ENCODE measurements at places on chromosomes 16 and 17.

GRCh38 chr16:2328428-2328827 lies 12.1 kb downstream of the ABCA3 start:
- DNase-seq = no peak

- DNase-seq = no peak
Measured at GRCh38 chr16:67087803-67088202, 21.9 kb upstream of the PHAF1 start.

DNA sequence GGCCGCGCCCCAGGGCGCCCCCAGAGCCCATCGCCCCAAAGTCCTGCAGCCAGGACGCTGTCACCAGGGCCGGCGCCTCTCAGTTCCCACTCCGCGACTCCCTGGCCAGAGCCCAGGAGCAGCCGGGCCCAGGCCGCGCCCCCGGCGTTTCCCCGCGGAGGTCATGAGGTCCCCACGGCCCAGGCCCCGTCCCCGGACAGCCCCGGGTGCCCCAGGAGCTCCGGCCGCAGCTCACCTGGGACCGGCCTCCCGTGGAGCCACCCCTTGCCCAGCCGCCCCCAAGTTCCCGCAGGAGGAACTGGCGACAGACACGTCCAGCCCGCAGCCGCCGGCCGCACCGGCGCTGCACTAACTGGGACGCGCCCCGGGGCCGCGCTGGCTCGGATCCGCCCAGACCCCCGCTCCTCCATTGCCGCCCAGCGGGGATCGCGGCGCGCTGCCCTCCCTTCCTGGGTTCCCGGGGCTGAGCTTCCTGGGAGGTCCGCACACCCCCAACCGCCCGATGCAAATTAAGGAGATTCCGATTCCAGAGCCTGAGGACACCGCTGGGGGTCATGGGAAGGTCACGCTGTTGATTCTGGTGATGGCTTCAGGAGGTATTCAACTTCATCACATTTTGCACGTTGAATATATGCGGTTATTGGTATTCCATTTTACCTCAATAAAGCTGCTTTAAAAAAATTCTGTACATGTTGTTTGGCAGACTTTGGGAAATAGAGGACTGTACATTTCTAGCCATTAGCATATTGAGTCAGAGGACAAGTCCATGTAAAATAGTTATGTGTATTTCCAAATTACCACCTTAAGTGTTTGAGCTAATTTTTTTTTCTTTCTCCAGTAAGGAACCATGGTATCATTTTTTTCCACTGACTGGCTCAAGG lies 9.9 kb downstream of the AHSP start:
- no peak for DNase-seq

DNA sequence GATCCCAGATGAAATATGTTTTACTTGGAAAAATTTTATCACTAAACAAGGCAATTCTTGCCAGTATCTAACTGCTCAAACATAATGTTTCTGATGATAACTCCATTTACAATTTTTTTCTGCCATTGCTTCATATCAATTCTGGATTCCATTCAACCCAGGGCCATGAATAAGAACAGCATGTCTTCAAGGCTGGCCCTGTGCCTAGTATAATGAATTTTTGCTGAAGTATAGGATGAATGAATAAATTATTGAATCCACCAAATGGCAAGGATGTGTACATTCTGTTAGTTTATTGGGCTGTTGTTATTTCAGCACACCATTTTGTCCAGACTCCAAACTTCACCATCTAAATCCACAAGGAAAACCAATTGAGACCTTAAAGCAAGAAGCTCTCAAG lies 414.7 kb downstream of the HS3ST3B1 start:
- no peak for DNase-seq

- no peak for DNase-seq
Measured at GRCh38 chr17:74182041-74182723, 21.3 kb upstream of the RPL38 start.

DNA sequence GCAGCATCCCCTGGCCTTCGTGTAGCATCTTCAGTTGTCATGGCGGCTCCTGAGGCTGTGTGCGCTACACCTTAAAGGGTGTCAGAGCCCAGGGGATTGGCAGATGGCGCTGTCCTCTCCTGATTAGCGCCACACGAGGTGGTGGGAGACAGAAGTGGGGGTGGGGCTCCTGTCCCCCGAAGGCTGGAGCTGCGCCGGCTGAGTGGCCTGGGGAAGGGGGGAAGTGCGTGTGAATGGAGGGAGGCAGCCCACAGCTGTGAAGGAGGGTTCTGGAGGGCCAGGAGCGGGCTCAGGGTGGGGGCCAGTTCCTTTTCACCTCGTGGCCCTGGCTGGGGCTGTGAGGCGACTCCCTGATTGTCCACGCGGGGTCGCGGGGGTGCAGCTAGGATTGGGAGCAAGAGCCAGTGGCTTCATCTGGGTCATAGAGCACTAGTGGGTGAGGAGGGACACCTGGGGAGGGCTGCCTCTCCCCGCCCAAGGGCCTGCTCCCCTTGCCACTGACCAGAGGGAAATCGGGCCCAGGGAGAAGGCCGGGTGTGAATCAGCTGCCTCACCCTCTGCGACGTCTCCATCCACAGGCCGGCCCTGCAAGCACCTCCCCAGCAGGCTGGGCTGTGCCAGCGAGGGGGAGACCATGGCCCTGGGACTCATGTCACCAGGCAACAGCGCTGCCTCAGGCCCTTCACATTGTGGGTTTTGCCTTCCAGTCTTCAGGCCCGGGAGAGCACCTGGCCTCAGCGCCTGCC lies 14.1 kb downstream of the BAHCC1 start:
- no peak for DNase-seq

GRCh38 chr17:33949100-33949499 lies 306.0 kb upstream of the CCL2 start:
- no peak for DNase-seq

DNA sequence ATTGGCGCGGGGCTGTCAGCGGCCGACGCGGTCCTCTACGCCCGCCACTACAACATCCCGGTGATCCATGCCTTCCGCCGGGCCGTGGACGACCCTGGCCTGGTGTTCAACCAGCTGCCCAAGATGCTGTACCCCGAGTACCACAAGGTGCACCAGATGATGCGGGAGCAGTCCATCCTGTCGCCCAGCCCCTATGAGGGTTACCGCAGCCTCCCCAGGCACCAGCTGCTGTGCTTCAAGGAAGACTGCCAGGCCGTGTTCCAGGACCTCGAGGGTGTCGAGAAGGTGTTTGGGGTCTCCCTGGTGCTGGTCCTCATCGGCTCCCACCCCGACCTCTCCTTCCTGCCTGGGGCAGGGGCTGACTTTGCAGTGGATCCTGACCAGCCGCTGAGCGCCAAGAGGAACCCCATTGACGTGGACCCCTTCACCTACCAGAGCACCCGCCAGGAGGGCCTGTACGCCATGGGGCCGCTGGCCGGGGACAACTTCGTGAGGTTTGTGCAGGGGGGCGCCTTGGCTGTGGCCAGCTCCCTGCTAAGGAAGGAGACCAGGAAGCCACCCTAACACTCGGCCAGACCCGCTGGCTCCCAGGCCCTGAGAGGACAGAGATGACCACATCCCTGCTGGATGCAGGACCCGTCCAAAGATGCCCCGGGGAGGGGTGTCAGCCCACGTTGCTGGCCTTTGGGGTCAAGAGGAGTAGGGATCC lies 2.4 kb upstream of the NECAB2 start:
- no peak for DNase-seq

GRCh38 chr17:32227910-32228309 lies 37.7 kb upstream of the RHBDL3 start:
- no peak for DNase-seq

DNA sequence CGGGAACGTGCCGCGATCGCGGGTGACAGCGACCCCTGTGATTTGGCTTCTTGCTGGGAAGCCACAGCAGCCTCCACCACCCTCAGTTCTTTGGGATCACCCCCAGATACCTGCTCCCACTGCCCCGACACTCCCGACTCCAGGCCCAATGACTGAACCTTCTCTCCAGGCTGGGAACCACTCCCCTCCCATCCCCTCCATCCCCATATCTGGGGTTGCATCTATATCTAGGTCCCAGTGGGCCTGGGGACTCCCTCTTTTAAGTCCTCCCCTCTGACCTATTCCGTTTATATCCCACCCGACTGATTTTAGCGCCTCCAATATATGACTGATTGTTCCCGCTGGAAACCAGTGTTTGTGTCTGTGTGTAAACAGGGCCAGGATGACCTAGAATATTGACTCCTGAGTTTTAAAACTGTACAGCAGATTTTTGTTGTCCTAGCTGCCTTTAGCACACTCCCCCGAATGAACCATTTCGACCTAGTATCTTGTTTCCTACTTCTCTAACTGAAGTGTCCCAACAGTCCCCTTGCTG lies 667 bp downstream of the PSMD3 start:
- DNase-seq = no peak

DNA sequence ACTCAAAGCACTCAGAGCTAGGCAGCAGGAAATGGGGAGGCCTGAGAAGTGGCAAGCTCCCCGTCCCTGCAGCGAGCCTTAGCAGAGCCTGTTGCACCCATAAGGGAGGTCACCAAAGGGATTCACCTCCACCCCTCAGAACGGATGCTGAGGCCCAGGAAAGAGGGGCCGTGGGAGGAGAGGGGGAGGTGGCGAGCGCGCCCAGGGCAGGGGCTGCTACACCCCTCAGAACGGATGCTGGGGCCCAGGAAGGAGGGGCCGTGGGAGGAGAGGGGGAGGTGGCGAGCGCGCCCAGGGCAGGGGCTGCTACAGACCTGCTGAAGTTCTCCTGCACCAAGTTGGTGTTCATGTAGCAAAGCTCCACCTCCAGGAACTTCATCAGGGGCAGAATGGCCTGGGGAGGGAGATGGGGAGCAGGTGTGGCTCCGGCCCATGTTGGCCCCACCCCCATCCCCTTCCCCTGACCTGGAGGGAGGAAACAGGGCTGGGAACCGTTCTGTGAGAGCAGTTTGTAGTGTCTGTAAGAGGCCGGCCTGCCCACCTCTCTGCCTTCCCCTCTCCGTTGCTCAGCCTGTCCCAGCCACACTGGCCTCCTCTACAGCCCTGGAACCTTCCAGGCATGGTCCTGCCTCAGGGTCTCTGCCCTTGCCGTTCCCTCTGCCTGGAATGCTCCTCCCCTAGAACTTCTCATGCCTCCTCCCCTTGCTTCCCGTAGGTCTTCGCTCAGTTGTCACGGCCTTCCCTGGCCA lies 11.4 kb downstream of the UNC13D start:
- no peak for DNase-seq

DNA sequence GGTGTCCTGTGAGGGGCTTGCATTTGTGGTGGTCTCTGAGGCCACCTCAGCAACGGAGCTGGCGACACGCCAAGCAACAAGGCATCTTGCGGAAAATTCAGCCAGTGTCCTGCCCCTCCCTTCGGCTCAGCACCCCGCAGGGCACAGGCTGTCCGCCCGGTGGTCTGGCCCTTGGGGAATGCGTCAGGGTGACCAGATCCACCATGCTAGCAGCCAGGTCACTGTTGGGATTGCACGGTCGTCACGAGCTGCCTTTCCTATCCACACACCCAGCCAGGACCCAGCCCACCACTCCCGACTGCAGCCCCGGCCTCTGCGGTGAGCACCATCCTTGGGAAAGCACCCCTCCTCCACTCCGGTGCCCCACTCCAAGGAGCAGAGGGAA lies 221.2 kb downstream of the NTN1 start:
- DNase-seq = no peak

DNA sequence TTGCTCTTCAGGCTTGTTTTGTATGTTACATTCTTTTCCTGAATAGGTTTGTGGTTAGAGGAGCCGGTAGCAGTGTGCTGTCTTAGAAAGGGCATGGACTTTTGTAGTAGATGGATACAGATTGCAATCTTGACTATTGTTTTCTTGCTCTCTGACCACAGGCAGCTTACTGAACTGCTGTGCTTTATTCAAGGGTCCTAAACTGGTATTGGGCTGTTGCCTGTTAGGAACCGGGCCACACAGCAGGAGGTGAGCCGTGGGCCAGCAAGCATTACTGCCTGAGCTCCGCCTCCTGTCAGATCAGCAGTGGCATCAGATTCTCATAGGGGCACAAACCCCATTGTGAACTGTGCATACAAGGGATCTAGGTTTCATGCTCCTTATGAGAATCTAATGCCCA lies 373.9 kb downstream of the CPPED1 start:
- DNase-seq = no peak

DNA sequence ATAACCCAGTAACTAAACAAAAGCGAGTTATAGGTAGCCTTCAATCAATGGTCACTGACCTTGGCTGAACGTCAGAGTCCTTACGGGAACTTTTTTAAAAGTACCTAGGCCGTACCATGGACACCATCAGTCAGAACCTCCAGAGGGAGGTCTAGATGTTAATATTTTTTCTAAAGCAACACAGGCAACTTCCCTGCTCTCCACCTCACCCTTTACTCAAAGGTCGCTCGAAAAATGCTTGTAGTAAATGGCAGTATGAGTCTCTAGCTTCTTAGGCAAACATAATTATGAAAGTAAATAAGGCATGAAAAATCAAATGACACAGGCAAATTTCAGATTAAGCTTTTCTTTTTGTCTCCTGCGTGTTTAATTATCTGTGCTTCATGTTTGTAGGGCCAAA lies 82.1 kb downstream of the SLC39A11 start:
- DNase-seq = no peak

DNA sequence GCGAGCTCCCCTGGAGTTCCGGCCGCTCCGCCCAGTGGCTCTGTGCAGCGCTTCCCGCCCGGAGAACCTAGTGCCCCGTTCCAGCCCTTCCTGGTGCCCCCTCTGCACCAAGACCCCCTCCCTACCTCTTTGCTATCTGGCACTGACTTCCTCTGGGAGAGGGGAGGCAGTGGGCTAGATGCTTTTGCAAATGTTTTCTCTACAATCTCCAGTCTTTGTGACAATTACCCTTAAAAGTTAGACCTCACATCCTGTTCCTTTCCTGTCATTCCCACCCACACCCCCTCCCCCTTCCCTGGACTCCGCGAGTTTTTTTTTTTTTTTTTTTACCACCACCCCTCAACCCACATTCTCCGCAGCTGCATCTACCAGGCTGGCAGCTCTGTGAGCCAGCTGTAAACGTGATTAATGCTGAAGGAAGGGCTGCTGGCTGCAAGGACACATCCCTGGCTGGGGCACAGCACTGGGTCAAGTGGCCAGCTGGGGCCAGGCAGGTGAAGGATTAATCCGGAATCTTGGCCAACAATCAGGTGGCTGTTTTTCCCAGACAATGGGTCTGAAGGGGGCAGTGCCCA lies 101.5 kb downstream of the MGAT5B start:
- no peak for DNase-seq

DNA sequence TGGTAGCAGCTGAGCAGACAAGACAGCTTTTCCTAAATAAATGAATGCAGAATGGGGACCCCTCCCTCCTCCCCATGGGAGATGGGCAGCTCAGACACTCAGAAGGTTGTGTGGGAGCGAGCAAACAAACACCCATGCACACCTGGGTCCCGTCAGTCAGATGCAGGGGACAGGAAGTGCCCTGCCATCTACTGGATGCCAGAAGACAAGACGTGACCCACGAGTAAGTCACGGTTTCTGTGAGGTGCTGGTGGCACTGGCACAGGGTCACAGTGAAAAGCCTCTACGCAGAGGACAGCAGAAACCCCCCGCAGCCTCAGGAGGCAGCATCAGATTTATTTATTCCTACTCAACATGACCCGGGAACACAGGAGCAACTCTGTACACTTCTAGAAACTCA lies 8.4 kb downstream of the HBQ1 start:
- DNase-seq = no peak

- DNase-seq = no peak
Measured at GRCh38 chr16:1117926-1118325, 21.9 kb upstream of the C1QTNF8 start.

DNA sequence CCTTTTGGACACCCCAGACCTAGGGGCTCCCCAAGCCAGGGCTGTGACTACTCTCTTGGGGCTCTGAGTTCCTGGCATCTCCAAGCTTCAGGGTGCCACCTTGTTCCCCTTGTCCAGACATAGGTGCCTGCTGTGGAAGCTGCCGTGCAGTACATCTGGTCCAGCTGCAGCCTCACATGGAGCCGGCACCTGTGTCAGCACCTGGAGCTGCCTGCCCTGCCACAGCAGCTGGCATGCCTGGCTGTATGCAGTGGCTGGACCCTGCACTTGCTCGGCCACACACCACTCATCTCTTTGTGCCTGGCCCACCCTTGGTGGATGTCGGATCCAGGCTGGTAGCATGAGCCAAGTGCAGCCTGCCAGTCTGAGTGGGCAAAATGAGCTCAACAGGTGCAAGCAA lies 775.8 kb downstream of the CDH11 start:
- no peak for DNase-seq
